Lung (tissue), 17 donors: ENCODE measurements at places on chromosomes 7 and 10. TPM values are rescaled to one million over a fixed set of nuclear protein-coding genes. Genes with fewer than 3 reads are reported as not detected.

DNA sequence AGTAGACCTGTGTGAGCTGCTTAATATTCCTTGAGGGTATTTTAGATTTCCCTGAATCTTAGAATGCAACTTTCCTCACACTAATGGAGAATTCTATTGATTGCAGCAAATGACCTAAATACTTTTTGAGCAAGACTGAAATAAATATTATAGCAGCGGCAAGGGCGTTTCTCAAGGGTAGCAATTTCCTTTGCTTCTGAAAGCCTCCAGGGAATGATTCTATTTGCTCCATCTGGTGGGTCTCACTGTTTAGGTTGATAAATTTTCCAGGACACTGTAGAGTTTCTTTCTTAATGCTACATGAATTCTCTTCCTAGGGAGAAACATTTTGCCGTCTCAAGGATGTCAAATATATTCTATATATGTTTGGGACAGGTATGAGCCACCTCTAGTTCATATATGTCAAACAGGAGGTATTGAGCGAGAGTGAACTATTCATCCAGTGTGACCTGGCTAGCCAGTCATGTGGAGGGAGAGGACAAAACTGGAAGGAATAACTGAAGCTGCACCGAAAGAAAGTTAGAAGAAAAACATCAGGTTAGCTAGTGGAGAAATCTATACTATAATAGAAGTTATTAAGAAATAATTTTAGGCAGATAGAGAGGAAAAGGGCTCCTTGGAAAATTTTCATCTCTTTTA is 57.9 kb upstream of the FZD8 start:
- H3K4me1 ChIP-seq: no peaks in the 10 kb centered on the region
- no peak for DNase-seq
- no peaks in the 10 kb centered on the region for H3K27me3 ChIP-seq
- H3K4me3 ChIP-seq: no peak overlapping the region

The SSC4D gene
- 1.9 TPM for polyA plus RNA-seq

DNA sequence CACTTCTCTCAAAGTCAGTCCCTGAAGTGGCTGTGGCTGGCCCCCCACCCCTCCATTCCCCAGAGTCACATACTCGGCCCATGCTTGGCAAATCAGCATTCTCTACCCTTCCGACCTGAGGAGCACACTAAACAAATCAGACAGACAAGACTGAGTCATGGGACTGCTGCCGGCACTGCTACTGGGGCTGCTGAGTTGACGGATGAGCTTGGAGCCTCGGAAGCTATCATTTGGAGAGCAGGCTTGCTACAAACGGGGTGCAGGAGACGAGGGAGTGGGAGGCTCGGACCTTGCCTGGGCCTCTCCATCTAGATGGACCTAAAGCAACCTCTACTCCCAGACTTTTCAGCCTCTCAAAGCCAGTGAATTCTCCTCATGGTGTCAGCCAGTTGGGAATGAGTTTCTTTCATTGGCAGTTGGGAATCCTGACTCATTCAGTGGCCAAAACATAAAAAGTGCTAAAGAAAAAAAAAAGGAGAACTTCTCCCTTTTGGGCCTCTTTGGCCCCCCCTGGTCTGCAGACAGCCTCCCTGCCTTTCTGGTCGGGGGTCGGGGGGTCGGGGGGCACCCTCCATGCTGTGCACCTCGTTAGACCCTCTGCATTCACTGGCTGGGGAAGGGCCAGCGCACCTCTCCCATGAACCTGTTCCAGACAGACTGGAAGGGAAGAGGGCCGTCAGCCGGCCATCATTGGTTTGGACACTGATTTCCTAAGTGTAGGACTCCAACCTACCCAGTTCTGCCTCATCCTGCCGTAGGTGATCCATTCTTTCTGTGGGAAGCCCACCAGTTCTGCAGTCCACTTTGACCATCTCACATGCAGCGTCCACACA is 52.3 kb upstream of the COL13A1 start:
- no peak overlapping the region for H3K27ac ChIP-seq
- no peaks in the 10 kb centered on the region for H3K36me3 ChIP-seq
- H3K4me3 ChIP-seq: no peak overlapping the region
- peaks cover 48% of the 10 kb centered on the region for H3K4me1 ChIP-seq
- DNase-seq: no peak

- H3K36me3 ChIP-seq: no peaks in the 10 kb centered on the region
- no peaks in the 10 kb centered on the region for H3K27me3 ChIP-seq
- no peak overlapping the region for H3K4me3 ChIP-seq
- H3K4me1 ChIP-seq: no peaks in the 10 kb centered on the region
- H3K27ac ChIP-seq: no peak overlapping the region
- no peak for DNase-seq
Observed at GRCh38 chr10:28958468-28958867, 281.1 kb downstream of the BAMBI start.

The CFAP58 gene
- 1.4 TPM for polyA plus RNA-seq
